Activated T-cell treated with anti-CD3 and anti-CD28 coated beads, Interleukin-2, amount 50 U/mL, for 1 hour (primary cell): ENCODE measurements at places on chromosomes 3 and 15.

- no peak for DNase-seq
Measured at GRCh38 chr15:88108991-88109390, 147.5 kb downstream of the NTRK3 start.

- DNase-seq, result no peak
Measured at GRCh38 chr3:104717828-104718196, 648.9 kb upstream of the ALCAM start.

DNA sequence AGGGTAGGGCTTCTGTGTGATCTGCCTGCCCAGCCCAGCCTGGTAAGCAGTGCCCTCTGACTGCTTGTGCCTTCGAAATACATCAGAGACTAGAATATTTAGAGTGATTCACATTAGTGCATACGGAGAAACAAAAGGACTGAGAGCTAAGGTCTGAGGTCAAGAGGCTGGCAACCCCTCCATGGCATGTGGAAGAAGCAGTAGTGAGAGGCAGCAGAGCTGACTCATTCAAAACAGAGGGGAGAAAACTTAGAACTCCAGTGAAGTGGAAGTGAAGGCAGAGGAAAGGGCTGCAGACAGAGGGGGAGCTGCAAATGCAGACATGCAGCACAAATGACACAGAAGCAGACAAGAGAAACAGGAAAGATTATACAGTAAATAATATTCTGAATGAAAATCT is 61.6 kb downstream of the ULK4 start:
- no peak for DNase-seq

DNA sequence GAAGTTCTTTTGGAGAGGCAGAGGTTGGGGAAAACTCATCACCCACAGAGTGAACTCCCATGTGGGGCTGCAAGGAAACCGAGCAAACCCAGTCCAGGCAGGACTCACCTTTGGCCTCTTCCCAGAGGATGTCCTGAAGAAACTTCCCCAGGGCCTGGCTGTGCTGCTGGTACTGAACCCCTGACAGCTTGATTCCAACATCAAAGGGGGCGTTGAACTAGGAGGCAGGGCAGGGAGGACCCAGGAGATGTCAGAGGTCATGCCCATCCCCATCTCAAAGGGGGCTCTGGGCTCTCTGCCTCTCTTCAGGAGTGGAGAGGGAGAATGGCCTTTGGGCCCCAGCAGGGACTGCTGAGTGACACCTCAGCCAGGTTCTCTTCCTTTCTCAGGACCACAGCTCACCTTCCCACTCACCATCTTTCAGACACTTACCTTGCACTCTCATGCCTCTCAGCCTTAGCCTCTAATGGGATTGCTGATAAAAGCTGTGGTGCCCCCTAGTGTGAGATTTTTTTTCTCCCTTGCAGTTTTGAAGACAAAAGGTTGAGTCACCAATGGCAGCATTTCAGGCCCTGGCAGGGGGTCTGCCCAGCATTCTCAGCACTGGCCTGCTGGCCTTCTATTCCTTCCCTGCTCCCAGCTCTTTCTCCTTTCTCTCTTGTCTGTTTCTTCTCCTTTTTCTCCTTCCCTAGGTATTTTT is 6.0 kb downstream of the GHRL start:
- no peak for DNase-seq

GRCh38 chr3:13085081-13085845 is 12.0 kb upstream of the IQSEC1 start:
- no peak for DNase-seq

DNA sequence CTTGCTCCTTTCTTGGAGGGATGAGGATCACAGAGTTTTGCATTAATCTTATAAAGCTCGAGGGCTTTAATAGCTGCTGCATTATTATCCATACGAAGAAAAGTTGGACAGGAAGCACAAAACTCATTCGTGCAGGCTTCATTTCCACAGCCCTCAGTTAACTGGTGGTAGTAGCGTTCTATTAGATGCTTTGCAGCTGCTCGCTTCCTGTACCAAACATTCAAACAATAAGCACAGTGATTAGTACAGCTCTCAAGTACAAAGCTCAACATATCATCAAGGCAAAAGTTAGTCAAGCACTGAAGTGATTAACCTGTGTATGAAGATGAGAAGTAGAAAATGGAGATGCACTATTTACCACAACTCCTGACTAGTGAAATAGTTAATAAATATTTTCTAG is 63.3 kb downstream of the UBE3A start:
- no peak for DNase-seq

DNA sequence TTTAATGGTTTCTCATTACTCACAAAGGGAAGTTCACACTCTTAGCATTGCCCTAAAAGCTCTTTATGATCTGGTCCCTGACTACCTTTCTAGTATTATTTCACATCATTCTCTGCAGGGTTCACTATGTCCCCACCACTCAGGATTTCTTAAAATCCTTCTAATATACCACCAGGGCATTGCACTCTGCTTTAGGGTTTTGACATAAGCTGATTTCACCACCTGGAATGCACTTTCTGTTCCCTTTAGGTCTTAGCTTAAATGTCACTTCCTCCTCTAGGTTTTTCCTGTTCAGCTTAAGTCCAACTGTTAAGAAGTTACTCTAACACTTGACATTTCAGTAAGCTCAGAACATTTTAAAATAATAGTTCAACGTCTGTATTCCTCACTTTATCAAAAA is 81.7 kb downstream of the HCN4 start:
- DNase-seq, result no peak

GRCh38 chr3:193903966-193904365 is 232.0 kb upstream of the HES1 start:
- DNase-seq, result no peak

- DNase-seq, result no peak
Measured at GRCh38 chr3:7913283-7913682, 588.3 kb upstream of the LMCD1 start.
